Aorta (tissue), 5 donors: ENCODE measurements at places on chromosomes 2 and 18. TPM values are rescaled to one million over a fixed set of nuclear protein-coding genes. Genes with fewer than 3 reads are reported as not detected.
A peak's percentile ranks its signal among the peaks of the same experiment; 100 is the strongest.

GRCh38 chr2:165055082-165055851 lies 99.9 kb upstream of the SLC38A11 start:
- no peaks in the 10 kb centered on the region for H3K27me3 ChIP-seq
- no peak for DNase-seq
- no peaks in the 10 kb centered on the region for H3K36me3 ChIP-seq
- no peak overlapping the region for H3K27ac ChIP-seq
- no peaks in the 10 kb centered on the region for H3K4me1 ChIP-seq

CD226 gene
- 3.1 TPM for total RNA-seq

GRCh38 chr2:20536619-20537422 lies 89.9 kb downstream of the RHOB start:
- H3K27ac ChIP-seq, result peak overlapping the region; percentile 8
- no peak overlapping the region for H3K4me3 ChIP-seq
- no peaks in the 10 kb centered on the region for H3K36me3 ChIP-seq
- H3K27me3 ChIP-seq, result no peaks in the 10 kb centered on the region
- DNase-seq, result peak; percentile 54

DNA sequence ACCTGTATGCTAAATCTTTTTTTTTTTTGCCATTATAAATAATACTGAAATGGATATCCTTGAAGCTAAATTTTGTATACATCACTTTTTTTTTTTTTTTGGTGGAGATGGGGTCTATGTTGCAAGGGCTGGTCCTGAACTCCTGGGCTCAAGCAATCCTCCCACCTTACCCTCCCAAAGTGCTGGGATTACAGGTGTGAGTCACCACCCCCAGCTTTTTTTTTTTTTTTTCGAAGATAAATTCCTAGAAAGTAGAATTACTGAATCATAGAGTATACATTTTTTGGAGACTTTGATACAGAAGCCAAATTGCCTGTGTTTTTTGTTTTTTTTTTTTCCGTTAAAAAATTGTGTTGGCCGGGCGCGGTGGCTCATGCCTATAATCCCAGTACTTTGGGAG lies 51.0 kb upstream of the MCFD2 start:
- no peaks in the 10 kb centered on the region for H3K36me3 ChIP-seq
- H3K4me1 ChIP-seq, result peaks cover 4% of the 10 kb centered on the region
- H3K27me3 ChIP-seq, result no peaks in the 10 kb centered on the region

TMEFF2 gene
- total RNA-seq, result 0.12 TPM

- no peaks in the 10 kb centered on the region for H3K4me1 ChIP-seq
- no peak overlapping the region for H3K4me3 ChIP-seq
- no peak for DNase-seq
- H3K27me3 ChIP-seq, result no peaks in the 10 kb centered on the region
- H3K36me3 ChIP-seq, result no peaks in the 10 kb centered on the region
Observed at GRCh38 chr2:197138506-197138905, 172.1 kb downstream of the ANKRD44 start.

DNA sequence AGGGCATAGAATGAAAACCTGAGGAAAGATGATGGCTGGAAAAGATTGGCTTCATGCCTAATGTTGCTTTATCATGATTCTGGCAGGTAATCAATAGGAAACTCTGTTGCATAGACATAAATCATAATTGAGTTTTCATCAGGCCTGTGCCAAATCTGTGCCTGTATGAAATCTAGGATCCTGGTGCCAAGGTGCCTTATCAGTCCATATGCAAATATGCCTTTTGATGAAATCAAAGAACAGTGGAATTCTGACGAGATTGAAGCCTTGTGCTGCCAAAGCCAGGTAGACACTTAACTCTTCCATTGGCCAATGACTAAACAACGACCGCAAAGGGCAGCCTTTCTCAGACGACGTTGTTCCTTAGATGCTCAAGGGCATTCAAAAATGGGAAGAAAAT lies 170.0 kb upstream of the CRIM1 start:
- no peak for DNase-seq
- no peaks in the 10 kb centered on the region for H3K27me3 ChIP-seq
- H3K4me3 ChIP-seq, result no peak overlapping the region
- H3K36me3 ChIP-seq, result no peaks in the 10 kb centered on the region

DNA sequence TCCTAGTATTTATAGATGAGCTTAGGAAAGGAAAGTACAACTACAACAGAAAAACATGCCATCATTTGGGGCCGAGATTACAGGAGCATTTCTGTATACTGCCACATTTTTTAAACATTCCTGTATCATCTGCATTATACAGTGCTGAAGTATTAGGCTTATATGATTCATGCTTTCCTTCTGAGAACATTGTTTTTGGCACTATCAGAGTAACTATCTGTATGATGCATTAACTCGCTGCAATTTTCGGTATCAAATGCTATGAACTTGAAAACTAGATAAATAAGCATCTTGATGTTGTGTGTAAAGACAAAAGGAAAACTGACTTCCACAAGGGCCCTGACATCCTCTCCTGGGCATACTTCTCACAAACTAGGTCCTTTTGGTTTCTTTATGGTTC lies 102.0 kb downstream of the RIT2 start:
- no peaks in the 10 kb centered on the region for H3K27me3 ChIP-seq
- no peaks in the 10 kb centered on the region for H3K4me1 ChIP-seq
- no peak for DNase-seq

RNU2-63P gene
- not detected for total RNA-seq

AGAP1 gene
- 16.8 TPM for total RNA-seq

DNA sequence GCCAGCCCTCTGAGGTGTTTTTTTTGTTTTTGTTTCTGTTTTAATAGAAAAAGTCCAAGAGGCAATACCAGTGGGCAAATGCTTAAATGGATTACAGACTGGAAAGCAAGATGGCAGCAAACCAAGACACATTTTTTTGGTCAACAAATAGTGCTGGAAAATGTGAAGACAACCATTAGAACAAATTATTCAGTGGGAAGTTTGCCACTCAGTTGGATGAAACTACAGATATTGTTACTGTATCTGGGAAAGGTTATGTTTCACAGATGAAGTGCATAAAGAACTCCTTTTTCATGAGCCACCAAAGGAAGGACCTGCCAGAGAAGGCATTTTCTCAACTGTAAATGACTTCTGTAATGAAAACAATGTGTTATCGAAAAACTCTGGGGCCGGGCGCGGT lies 93.0 kb upstream of the ODC1 start:
- no peaks in the 10 kb centered on the region for H3K4me1 ChIP-seq
- DNase-seq, result no peak
- H3K36me3 ChIP-seq, result no peaks in the 10 kb centered on the region

DNA sequence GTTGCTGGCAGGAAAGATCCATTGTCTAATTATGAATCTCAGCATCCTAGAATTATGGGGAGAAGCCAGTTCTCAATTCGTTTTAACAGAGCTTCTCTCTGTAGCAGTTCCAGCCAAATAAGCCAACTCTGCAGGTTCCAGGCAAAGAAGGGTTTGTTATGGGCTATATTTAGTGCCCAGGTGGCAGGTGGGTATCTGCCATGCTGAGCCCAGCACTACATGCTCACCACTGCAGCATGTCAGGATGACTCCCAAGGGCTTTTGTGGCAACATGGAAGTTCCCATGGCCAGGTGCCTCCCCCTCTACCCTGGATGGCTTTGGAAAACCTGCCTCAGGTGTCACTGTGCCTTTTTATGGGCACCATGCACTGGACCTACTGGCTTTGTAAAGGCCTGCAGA lies 137.7 kb upstream of the MSH6 start:
- H3K36me3 ChIP-seq, result no peaks in the 10 kb centered on the region
- no peak overlapping the region for H3K4me3 ChIP-seq
- H3K27ac ChIP-seq, result no peak overlapping the region
- no peak for DNase-seq
- H3K27me3 ChIP-seq, result no peaks in the 10 kb centered on the region
- no peaks in the 10 kb centered on the region for H3K4me1 ChIP-seq

GRB14 gene
- total RNA-seq, result 6.2 TPM

GRCh38 chr2:142323206-142323605 lies 192.4 kb upstream of the LRP1B start:
- no peaks in the 10 kb centered on the region for H3K27me3 ChIP-seq
- H3K36me3 ChIP-seq, result no peaks in the 10 kb centered on the region
- H3K4me3 ChIP-seq, result no peak overlapping the region
- DNase-seq, result no peak
- H3K27ac ChIP-seq, result no peak overlapping the region

GRCh38 chr18:9365406-9365805 lies 30.8 kb downstream of the TWSG1 start:
- H3K27me3 ChIP-seq, result no peaks in the 10 kb centered on the region
- H3K36me3 ChIP-seq, result peaks cover 3% of the 10 kb centered on the region
- H3K4me1 ChIP-seq, result no peaks in the 10 kb centered on the region
- DNase-seq, result no peak

DNA sequence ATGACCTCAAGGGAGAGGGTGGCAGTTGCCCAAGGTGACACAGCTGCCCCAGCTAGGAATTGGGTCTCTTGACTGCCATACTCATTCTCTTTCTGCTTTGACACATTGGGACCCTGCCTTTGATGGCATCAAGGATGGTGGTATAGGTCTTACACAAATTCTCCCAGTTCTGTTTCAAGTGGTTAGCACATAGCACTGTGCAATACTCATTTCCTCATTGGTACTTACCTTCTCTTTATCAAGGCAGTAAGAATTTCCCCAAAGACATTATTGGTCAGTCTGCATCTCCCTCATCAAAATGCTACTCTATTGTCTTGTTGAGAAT lies 35.9 kb upstream of the CCDC93 start:
- no peaks in the 10 kb centered on the region for H3K27me3 ChIP-seq
- no peaks in the 10 kb centered on the region for H3K36me3 ChIP-seq
- no peaks in the 10 kb centered on the region for H3K4me1 ChIP-seq

DNA sequence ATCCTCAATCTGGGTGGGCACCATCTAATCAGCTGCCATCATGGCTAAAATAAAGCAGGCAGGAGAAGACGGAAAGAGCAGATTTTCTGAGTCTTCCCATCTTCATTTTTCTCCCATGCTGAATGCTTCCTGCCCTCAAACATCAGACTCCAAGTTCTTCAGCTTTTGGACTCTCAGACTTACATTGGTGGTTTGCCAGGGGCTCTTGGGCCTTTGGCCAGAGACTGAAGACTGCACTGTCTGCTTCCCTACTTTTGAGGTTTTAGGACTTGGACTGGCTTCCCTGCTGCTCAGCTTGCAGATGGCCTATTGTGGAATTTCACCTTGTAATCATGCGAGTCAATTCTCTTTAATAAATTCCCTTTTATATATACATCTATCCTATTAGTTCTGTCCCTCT lies 36.6 kb downstream of the DIPK1C start:
- no peak for DNase-seq
- H3K4me3 ChIP-seq, result no peak overlapping the region
- no peaks in the 10 kb centered on the region for H3K4me1 ChIP-seq
- no peak overlapping the region for H3K27ac ChIP-seq
- H3K27me3 ChIP-seq, result no peaks in the 10 kb centered on the region
- H3K36me3 ChIP-seq, result no peaks in the 10 kb centered on the region

SMYD1 gene
- not detected for total RNA-seq

DNA sequence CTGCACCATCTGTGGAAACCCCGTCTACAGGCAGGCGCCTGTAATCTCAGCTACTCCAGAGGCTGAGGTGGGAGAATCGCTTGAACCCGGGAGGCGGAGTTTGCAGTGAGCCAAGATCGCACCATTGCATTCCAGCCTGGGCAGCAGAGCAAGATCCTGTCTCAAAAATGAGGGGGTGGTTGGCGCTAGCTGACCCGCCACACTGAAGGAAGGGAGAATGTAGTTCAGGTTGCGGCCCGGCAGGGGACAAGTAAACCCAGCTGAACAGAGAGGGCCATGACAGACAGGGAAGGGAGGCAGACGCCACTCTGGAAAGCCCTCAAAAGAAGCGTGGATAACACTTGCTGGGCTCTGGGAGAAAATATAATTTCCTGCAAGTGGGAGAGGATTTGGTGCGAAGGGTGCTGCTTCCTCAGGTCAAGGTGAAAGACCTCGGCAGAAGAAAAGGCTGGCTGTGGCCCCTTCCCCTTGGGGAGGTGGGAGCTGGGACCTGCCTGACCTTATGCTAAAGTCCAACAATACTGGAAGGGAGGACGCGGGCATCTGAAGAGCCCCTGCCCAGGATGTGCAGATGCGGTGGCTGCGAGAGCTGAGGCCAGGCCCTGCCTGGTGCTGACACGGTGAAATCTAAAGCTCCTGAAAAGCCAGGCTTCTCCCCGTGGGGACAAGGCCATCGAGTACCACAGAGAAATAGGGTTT lies 3.7 kb upstream of the SFT2D3 start:
- H3K27me3 ChIP-seq, result no peaks in the 10 kb centered on the region
- H3K4me3 ChIP-seq, result no peak overlapping the region
- DNase-seq, result no peak
- no peak overlapping the region for H3K27ac ChIP-seq
- no peaks in the 10 kb centered on the region for H3K36me3 ChIP-seq

PLEK gene
- total RNA-seq, result 32.9 TPM

GRCh38 chr18:13756261-13756660 lies 29.8 kb downstream of the RNMT start:
- H3K4me1 ChIP-seq, result no peaks in the 10 kb centered on the region
- no peak for DNase-seq
- H3K4me3 ChIP-seq, result no peak overlapping the region
- H3K27ac ChIP-seq, result no peak overlapping the region

DNA sequence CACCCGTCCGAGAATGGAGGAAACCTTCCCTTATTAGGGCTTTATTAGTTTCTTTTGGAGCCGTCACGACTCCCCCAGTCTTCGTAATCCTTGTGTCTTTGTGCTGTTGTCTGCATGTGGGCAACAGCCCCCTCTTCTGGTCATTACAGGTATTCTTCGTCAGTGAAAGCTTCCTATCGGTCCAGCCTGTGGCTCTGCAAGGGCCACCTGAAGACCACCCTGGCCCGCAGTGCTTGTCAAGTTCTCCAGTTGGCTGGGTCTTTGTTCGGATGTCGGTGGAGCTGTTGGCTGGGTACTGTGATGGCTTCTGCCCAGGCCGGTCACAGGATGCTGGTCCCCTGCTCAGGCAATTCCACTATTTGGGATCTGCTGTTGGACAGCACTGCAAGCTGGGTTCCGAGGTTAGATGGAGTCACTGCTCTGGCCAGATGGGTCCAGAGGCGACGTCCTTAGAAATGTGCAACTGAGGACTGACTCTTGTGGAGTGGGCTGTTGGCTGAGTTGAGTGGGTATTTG lies 19.2 kb downstream of the E2F6 start:
- no peaks in the 10 kb centered on the region for H3K27me3 ChIP-seq
- peak; percentile 54 for DNase-seq
- no peaks in the 10 kb centered on the region for H3K4me1 ChIP-seq
- H3K4me3 ChIP-seq, result no peak overlapping the region
- H3K36me3 ChIP-seq, result no peaks in the 10 kb centered on the region

CD207 gene
- not detected for total RNA-seq

GRCh38 chr2:24731040-24731439 lies 62.2 kb downstream of the PTRHD1 start:
- H3K4me3 ChIP-seq, result no peak overlapping the region
- no peaks in the 10 kb centered on the region for H3K4me1 ChIP-seq
- peaks cover 2% of the 10 kb centered on the region for H3K36me3 ChIP-seq
- DNase-seq, result no peak
- H3K27ac ChIP-seq, result no peak overlapping the region
- no peaks in the 10 kb centered on the region for H3K27me3 ChIP-seq
